ENCODE measurements at places on chromosomes 11 and 22.

GRCh38 chr22:46574993-46575910, 37.8 kb upstream of the CELSR1 start:
- no peak for DNase-seq

- DNase-seq = no peak
Measured at GRCh38 chr11:85709941-85710702, 24.1 kb upstream of the CCDC89 start.

- no peak for DNase-seq
Measured at GRCh38 chr11:119350302-119350701, 3.8 kb upstream of the MFRP start.

GRCh38 chr22:50624347-50625130, 3.4 kb downstream of the ARSA start:
- no peak for DNase-seq

DNA sequence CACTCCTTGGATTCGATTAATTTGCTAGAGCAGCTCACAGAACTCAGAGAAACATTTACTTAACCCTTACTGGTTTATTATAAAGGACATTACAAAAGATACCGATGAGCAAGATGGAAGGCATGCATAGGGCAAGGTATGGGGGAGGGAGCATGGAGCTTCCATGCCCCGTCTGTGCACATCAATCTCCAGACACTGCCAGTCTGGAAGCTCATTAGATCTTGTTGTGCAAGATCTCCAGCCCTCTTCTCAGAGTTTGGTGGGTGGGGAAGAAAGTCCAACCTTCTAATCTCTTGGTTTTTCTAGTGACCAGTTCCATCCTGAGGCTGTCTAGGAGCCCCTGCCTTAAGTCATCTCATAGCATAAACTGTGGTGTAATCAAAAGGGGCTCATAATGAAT, 190.7 kb downstream of the UVRAG start:
- DNase-seq = no peak

GRCh38 chr11:76705826-76706225, 35.3 kb upstream of the LRRC32 start:
- DNase-seq = no peak

DNA sequence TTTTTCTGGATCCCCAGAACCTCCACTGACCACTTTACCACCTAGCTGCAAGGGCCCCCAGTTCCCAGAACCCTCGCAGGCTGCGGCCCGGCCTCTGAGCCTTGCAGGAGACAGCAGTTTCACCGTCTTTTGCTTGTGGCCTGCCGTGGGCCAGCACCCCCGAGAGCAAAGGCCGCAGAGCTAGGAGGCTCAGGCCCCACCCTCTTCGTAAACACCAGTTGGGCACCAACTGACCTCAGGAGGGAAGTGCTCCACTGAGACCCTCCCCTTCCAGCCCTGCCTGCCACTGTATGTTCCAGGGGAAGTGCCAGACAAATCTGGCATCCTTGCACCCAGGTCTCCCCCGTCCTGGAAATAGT, 23.4 kb upstream of the CREB3L1 start:
- DNase-seq = no peak

GRCh38 chr11:58617976-58618557, 4.4 kb upstream of the CNTF start:
- DNase-seq = peak; percentile 3

DNA sequence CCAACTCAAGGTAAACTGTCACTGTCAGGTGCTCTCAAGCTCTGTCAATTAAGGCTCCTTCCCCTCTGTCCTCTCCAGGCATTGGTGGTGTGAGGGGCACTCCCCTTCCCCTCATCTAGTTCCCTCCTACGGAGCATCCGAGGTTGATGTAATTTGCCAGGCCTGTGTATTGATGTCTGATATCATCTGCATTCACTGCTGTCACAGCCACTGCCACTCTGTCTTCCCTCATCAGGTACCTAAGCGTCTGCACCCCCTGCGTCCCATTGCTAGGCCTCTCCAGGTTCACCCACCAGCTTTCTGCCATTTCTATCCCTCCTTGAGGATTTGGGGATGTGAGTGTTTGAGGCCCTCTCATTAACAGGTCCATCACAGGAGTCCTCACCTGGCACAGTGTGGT, 50.0 kb upstream of the SYT13 start:
- DNase-seq = no peak

GRCh38 chr11:75479597-75480145, 46.1 kb downstream of the GDPD5 start:
- no peak for DNase-seq

DNA sequence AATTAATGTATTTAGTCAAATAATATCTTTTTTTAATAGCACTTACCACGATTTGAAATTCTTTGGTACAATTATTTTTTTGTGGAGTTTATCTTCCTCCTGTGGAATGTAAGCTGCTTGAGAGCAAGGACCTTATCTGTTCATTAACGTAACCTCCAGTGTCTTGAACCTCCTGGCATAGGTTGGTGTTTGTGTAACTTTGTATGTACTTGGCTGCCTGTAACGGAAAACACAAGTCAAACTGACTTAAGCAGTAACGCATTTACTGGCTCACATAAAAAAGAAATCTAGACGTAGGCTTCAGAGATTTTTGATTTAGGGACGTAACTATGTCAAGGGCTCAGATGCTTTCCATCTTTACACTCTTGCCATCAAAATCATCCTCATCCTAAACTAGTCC, 56.1 kb downstream of the ARHGEF12 start:
- no peak for DNase-seq

DNA sequence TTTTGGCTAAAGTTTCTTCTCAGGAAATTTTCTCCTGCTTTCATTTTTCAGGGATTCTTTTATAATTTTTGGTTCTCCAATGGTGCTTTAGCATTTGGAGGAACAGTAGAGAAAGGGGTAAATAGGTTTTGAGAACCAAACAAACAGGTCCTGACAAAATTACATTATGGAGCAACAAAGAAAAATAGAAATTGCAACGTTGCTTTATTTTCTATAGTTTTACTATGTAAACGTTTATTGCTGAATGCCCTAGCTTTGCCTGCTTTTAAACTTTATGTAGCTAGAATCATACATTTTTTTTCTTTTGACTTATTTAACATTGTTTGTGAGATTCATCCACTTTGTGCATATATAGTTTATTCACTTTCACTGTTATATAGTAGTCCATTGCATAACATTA, 43.8 kb upstream of the OR5P2 start:
- no peak for DNase-seq

DNA sequence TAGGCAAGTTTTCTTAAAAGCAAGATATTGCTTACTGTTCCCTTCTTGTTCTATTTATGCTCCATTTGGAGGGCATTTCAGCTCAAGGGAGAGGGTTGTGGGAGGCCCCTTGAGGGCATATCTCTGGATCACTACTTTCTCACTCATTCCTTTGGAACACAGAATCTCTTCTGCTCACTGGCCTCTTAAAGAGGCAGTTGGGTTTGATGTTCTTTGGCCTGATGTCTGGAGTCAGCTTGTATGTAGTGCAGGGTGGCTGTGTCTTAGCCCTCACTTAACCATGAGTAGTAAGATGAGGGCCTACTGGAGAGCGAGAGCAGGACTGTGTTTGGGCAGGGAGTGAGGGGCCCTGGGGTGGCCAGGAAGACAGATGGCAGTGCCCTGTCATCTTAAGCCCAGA, 3.6 kb downstream of the INCENP start:
- DNase-seq = no peak

- no peak for DNase-seq
Measured at GRCh38 chr11:2924821-2925675, 4.2 kb downstream of the PHLDA2 start.

DNA sequence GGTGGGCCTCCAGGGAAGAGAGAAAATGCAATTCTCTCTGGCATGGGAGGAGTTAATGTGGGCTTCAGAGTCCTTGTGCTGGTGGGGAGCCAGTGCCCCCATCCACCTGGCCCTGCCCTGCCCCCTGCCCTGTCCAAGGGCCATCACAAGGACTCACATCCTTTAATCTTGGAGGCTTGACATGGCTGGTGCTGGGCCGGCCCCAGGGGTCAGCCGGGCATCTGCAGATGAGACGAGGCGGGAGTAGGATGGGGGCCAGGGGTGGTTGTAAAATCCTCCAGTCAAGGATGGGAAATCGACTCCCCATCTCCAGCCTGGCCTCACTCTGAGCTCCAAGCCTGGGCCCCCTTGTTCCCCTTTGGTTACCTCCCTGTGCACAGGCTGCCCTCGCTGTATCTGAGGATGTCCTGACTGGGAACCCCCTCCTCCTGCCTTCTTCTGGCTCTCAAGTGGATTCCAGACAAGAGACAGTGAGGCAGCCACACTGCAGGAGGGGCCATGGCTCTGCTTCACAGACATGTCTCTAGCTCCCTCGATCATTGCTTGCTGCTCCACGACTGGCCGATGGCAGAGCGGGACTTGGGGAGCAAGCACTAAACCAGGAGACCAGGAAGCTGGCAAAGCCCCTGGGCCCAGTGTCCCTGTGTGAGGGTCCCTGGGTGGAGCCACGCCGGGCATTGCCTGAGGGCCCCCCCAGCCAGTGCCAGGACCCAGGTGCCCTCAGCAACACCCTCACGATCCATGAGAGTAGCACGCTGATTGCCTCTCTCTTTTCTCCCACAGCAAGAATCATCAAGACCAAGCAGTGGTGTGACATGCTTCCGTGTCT, 1120.5 kb downstream of the BRD1 start:
- no peak for DNase-seq

DNA sequence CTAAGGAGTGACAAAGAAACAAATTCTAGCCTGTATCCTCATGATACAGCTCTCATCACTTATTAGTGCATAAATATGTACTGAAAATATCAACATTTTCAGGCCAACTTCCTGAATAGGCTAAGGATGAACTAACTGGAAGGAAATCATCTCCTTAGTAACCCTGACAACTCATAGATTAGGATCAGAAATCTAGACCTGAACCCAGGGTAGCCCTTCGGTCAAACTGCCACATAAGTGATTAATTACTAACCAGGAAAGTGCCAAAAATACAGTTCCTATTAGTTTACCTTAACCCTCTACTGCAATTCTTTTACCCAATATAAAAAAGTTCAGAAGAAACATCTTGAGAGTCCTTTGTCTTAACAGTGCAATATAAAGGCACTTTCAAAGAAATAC, 40.0 kb downstream of the AMBRA1 start:
- DNase-seq = no peak

- no peak for DNase-seq
Measured at GRCh38 chr22:31212783-31213629, 908 bp downstream of the LIMK2 start.

DNA sequence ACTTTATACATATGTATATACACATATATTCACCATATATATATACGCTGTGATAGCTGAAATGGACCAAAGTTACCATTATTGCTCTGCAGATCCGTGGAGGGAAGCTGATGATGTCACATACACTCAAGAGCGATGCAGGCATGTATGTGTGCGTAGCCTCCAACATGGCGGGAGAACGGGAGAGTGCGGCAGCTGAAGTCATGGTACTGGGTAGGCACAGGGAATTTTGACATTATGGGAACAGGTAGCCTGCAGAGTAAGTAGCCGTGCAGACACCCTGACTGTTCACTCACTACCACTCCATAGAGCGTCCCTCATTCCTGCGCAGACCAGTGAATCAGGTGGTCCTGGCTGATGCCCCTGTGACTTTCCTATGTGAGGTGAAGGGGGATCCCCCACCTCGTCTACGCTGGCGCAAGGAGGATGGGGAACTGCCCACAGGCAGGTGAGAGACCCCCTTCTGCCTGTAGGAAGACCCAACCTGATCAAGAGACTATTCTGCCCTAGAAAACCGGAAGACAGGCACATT, 4.7 kb downstream of the ROBO3 start:
- DNase-seq = no peak

GRCh38 chr11:122159861-122160260, 43.8 kb upstream of the BLID start:
- no peak for DNase-seq

DNA sequence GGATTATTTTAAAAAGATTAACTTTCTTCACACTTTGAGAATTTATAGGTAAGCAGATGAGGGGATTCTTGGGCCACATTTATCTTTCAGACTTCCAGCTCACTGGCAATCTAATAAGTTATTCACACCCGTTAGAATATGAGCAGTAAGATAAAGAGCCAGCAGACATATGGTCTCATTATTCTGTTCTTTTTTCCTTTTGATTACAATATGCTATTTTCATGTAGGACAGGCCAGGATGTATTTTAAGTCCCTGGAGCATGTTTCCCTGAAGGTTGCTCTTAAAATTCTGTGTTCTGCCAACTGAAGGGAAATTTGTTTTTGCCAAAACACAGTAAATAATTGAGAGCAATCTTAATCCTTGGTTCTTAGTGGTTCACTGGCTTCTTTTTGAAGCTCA, 22.2 kb downstream of the PDHX start:
- no peak for DNase-seq

DNA sequence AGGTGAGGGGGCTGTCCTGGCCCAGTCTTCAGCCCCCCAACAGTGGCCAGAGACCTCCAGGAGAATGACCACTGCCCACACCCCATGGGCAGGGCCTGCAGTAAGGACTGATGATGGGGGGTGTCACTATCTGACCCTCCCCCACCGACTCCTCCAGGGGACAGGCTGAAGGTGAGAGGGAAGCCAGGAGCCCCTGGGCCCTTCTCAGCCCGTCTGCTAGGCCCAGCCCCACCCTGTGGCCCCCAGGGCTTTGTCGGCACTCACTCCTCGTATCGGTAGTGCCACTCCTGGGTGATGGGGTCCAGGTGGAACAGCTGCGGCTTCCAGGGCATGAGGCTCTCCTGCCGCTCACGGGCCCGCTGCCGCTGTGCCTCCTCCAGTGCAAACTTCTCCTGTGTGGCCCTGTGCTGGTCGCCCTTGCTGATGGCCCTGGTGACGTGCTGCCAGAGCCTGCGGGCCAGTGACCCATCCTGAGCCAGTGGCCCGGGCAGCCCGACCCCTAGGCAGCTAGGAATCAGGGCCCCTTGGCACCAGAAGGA, 35.4 kb upstream of the CARS1 start:
- DNase-seq = no peak

- no peak for DNase-seq
Measured at GRCh38 chr11:8717876-8718753, 35.5 kb downstream of the RPL27A start.

GRCh38 chr11:70779433-70780245, 381.3 kb downstream of the CTTN start:
- no peak for DNase-seq

GRCh38 chr22:37196539-37197450, 8.7 kb upstream of the C1QTNF6 start:
- DNase-seq = no peak

DNA sequence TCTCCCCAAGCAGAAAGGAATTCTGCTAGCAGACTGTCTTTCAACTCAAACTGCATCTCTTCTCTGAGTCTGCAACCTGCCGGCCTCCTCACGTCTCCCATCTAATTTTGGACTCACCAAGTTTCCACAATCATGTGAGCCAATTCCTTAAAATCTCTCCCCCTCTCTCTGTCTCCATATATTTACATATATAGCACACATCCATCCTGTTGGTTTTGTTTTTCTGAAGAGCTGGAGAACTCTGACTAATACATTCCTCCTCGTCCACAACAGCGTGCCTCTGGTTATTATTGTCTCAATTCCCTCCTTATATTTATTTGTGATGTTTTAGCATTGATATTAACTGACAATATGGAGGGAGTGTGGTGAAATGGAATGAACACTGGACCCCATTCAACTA, 29.6 kb upstream of the FJX1 start:
- DNase-seq = no peak

- DNase-seq = no peak
Measured at GRCh38 chr11:37500425-37500824, 902.4 kb upstream of the RAG2 start.
